ENCODE measurements at places on chromosomes 1 and 21.

- DNase-seq: peak; percentile 72
Measured at GRCh38 chr1:184691719-184692324, 62.8 kb downstream of the EDEM3 start.

DNA sequence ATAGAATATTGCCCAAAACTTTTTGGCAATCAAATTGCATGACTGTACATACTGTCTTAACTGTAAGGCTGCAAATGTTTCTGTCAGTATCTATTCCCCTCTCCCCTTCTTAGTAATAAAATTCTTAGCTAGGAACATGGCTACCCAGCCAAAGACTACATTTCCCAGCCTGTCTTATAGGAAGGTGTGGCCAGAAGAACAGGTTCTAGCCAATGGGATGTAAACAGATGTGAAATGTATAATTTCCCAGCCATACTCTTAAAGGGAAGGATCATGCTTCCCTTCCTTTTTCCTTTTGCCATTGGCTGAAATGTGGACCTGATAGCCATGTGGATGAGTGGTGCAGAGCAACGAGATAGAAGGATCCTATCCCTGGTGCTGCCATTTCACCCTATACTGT, 7.0 kb upstream of the HIVEP3 start:
- peak; percentile 52 for DNase-seq

DNA sequence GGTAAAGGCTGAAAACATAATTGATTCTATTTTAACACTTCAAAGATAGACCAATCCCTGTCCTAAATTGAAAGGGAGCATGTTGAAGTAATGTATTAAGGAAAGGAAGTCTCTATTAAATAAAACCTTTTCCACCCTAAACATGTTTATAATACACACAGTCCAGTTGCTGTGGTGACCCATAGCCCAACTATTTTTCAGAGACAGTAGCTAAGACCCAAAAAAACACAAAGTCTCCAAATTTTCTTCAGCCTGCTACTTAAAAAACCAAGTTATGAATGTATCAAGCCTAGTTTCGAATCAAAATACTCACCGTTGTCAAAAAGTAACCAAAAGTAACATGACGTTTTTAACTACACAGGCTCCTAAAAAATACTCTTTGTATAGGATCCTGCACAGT, 1.6 kb downstream of the ELK4 start:
- DNase-seq: peak; percentile 61

DNA sequence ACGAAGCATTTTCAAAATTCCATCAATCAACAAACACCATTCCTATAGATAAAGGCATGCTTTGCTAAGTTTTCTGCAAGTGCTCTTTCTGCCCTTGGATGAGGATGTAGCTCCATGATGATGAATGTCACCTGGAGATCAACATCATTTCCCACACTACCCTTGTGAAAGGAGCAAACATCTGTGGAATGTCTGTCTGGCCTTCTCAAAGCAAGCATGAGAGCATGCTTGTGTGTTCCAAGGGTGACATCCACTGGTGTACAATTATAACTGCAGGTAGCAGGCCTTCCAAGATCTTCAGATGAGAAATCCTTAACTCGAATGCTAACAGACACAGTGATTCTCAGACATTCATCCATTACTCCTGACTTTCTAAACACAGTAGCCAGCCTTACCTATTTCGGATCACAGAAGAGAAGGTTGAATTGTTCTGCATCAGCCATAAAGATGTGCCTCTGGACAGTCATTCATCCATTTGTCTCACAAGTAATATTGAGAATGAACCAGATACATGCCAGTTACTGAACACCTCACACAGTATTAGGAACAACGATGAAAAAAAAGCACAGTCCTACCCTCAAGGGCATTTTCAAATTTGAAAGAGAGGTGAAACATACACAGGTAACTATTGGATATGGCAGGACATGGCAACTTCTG, 162.4 kb downstream of the TPR start:
- peak; percentile 92 for DNase-seq

Measured in EH (cell line).